ENCODE measurements at places on chromosomes 6 and 20.
A peak's percentile ranks its signal among the peaks of the same experiment; 100 is the strongest.

- no peak for DNase-seq
These were observed 99.5 kb downstream of the PHACTR1 start for GRCh38 chr6:12815884-12816600.

- no peak for DNase-seq
These were observed 1.1 kb downstream of the C2 start for GRCh38 chr6:31928672-31928939.

GRCh38 chr6:126531840-126532239, 191.9 kb downstream of the CENPW start:
- DNase-seq = no peak

- peak; percentile 8 for DNase-seq
These were observed 82.7 kb downstream of the TIAM2 start for GRCh38 chr6:155077784-155078183.

- no peak for DNase-seq
These were observed 7.1 kb upstream of the DUSP22 start for GRCh38 chr6:285030-285771.

DNA sequence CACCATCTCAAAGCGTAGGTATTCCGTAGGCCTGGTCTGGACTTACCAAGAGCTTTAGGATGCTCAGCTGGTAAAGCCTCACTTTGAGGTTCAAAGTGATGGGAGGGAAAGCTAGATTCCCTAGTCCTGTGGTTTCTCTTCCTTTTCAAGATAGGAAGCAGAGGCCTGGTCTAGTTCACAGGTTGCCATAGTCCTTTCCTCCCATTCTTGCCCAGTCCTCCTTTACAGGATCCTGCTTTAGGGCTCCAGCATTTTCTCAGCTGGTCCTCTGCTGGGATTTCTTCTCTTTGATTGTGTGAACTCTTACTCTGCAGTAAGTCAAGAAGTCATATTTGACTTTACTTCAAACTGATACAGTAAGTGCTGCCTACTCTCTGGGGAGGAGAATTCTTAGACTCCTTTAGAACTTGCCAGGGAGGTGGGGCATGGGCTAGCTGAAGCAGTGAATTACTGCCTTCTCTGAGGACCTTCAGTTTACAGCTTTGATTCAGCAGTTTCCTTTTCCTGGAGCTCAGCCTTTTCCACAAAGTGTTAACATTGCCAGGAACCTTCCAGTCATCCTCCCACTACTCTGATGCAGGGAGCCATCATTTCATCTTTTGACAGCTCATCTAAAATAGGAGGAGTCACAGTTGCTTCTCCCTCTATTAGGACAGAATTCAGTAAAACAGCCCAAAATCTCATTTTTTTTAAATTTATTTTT, 42.8 kb upstream of the PLCG1 start:
- DNase-seq = no peak

- no peak for DNase-seq
These were observed 91.4 kb upstream of the SALL4 start for GRCh38 chr20:51893723-51894122.

- DNase-seq = peak; percentile 21
These were observed 5.6 kb upstream of the ANKRD60 start for GRCh38 chr20:58233881-58234528.

DNA sequence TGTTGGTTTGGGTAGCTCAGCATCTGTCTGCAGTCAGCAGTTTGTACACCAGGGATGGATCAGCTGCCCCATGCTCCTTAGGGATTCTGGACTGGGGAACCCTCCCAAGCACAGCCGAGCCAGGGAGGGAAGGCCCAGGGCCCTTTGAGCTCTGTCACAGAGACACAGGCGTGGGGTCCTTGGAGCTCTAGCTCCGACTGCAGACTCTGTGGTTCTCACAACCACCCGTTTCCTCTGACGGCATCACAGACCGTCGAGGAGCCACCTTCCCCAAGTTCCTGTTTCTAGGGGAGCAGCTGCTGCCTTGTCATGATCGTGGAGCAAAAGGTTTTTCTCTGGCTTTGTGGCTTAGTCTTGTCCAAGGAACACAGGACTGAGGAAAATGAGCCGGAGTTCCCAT, at the start of gene SLA2:
TSS of gene SLA2 (minus strand) at position 199 of the 400 bp plus-strand sequence. CDS start 4,861 bp downstream, outside the sequence.
- DNase-seq = peak; percentile 79

DNA sequence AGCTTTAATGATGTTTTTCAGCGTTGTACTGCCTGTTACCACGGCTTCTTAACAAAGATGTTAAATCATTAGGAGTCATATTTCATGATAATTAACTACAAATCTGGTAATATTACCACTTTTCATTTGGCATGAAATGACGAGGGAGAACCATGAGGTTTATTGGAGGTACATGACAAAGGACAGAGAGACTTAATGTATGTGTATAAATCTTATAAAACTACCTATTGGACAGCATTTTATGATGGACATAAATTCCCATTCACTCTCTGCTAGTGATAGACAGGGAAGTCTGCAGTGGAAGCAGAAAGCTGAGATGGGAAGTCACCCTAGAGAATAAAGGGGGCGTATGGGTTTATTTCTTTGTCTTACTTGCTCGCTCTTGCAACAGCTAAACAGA, 949.9 kb upstream of the FLRT3 start:
- no peak for DNase-seq

- DNase-seq = no peak
These were observed 182.8 kb downstream of the SASH1 start for GRCh38 chr6:148525453-148525852.
